ENCODE measurements at places on chromosomes 12 and 14. TPM values are rescaled to one million over a fixed set of nuclear protein-coding genes. Genes with fewer than 3 reads are reported as not detected.

GRCh38 chr12:106039242-106039641 is 99.5 kb downstream of the NUAK1 start:
- peaks cover 10% of the 10 kb centered on the region for H3K36me3 ChIP-seq
- no peak overlapping the region for H3K4me3 ChIP-seq
- H3K27ac ChIP-seq: no peak overlapping the region
- no peaks in the 10 kb centered on the region for H3K4me1 ChIP-seq
- peaks cover 2% of the 10 kb centered on the region for H3K27me3 ChIP-seq
- no peak for DNase-seq

GRCh38 chr12:509500-509899 is 49.8 kb downstream of the B4GALNT3 start:
- peaks cover 5% of the 10 kb centered on the region for H3K27me3 ChIP-seq
- no peak for DNase-seq
- no peaks in the 10 kb centered on the region for H3K36me3 ChIP-seq
- H3K4me1 ChIP-seq: no peaks in the 10 kb centered on the region

- H3K4me3 ChIP-seq: no peak overlapping the region
- H3K27ac ChIP-seq: no peak overlapping the region
- H3K36me3 ChIP-seq: no peaks in the 10 kb centered on the region
- no peak for DNase-seq
- no peaks in the 10 kb centered on the region for H3K4me1 ChIP-seq
- peaks cover 1% of the 10 kb centered on the region for H3K27me3 ChIP-seq
These were observed 30.2 kb upstream of the SRGAP1 start for GRCh38 chr12:63814146-63814772.

GRCh38 chr14:54490445-54491175 is 1.8 kb upstream of the GMFB start:
- no peak overlapping the region for H3K4me3 ChIP-seq
- DNase-seq: no peak
- H3K27me3 ChIP-seq: peaks cover 5% of the 10 kb centered on the region
- no peaks in the 10 kb centered on the region for H3K36me3 ChIP-seq
- H3K27ac ChIP-seq: no peak overlapping the region

DNA sequence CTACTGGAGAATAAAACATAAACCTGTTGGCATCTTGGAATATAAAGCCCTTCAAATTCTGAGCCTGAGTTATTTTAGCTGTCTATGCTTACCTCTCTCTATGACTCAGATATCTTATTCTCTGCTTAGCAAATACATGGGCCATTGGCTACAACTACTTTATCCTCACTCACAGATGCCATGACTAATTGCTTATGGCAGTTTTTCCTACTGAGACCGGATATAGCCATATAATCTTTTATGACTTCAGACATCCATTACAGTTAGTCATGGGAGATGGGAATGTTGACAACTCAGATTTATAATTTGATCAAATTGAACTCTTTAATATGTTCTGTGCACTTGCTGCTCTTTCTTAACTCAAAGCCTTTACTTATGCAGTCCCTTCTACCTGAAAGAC is 502.4 kb upstream of the ATP2B1 start:
- H3K4me1 ChIP-seq: no peaks in the 10 kb centered on the region
- no peak overlapping the region for H3K27ac ChIP-seq
- H3K4me3 ChIP-seq: no peak overlapping the region
- peaks cover 12% of the 10 kb centered on the region for H3K36me3 ChIP-seq
- DNase-seq: no peak

DNA sequence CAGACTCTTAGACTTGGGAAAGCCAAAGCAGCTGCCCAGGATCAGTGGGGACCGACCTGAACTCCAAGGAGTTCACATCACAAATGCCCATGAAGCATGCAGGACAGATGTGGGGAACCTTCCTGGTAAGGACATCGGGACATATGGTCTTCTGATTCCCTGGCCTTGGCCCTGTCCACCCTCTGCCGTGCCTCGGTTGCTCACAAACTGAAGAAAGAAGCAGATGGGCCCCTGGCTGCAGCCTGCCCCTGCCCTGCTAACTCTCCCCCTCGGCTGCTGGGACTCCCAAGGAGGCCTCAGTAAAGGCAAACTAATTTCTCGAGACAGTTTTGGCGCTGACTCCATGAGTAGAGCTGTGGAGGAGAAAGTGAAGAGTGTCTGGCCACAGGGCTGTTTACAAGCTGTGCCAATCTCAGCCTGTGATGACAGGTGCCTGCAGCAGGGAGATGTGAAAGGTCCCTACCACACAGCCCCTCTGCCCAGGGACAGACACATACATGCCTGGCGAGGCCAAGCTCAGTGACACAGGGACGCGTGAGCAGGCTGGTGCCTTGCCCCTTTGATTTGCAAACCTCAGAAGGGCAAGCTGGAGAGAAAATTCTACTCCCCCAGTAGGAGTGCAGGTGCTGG is 48.6 kb downstream of the ISCA2 start:
- no peak for DNase-seq
- no peak overlapping the region for H3K4me3 ChIP-seq
- H3K27ac ChIP-seq: no peak overlapping the region
- H3K4me1 ChIP-seq: peaks cover 3% of the 10 kb centered on the region

DNA sequence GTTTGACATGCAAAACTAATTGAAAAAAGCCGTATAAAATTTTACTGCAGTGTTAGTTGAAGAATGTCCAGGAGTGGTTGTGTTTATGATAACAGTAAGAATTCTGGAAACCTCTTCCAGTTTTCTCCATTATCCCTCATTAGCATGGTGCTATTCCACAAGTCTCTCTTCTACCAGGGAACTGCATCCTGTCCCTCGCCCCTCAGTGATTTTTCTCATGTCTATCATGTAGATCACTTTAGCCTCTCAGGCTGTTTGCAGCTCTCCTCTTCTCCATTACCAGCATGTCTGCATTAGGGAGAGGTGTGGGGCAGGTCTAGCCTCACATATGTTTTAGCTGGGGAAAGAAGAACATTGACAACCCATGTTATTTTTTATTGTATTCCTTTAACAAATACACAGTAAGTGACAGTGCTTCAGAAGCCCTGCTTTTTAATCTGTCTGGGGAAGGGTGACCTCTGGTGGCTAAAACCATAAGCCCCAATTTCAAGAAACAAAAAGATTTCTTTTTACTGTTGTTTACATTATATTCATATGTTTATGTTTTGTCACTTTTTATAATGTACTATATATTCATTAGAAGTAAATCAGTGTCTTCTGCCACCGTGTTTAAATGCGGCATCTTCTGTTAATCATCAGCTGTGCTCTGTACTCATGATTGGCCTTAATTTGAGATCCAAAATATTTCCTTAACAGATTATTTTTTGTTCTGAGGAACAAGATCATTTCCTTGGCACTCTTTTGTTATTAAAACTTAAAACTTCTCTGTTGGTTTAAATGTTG is 70.7 kb downstream of the RASSF8 start:
- no peak for DNase-seq
- H3K4me1 ChIP-seq: peaks cover 20% of the 10 kb centered on the region
- no peaks in the 10 kb centered on the region for H3K36me3 ChIP-seq
- H3K27me3 ChIP-seq: peaks cover 2% of the 10 kb centered on the region
- peak overlapping the region; percentile 50 for H3K27ac ChIP-seq

GRCh38 chr12:116366456-116366776 is 88.9 kb upstream of the MED13L start:
- H3K36me3 ChIP-seq: no peaks in the 10 kb centered on the region
- H3K27ac ChIP-seq: no peak overlapping the region
- no peak for DNase-seq
- peaks cover 11% of the 10 kb centered on the region for H3K4me1 ChIP-seq
- H3K27me3 ChIP-seq: peaks cover 5% of the 10 kb centered on the region

DNA sequence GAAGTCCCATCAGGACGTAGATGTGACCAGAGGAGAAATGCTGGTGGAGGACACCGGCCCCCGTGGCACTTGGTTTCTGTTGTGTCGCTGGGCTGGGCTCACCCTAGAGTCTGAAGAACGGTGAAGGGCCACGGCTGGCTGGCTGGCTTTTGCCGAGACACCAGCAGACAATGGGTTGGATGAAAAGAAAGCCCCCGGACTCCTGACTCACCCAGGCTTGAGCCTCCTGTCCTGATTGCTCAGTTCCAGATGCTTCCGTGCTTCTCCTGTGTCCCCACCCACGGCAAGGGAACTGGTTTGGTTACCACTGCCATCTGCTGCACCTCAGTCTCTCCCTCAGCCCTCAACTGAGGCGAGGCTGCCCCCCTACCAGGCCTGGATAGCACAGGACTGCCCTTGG is 10.4 kb upstream of the ENDOU start:
- H3K4me1 ChIP-seq: peaks cover 20% of the 10 kb centered on the region
- no peaks in the 10 kb centered on the region for H3K36me3 ChIP-seq
- no peak for DNase-seq
- H3K4me3 ChIP-seq: no peak overlapping the region

DNA sequence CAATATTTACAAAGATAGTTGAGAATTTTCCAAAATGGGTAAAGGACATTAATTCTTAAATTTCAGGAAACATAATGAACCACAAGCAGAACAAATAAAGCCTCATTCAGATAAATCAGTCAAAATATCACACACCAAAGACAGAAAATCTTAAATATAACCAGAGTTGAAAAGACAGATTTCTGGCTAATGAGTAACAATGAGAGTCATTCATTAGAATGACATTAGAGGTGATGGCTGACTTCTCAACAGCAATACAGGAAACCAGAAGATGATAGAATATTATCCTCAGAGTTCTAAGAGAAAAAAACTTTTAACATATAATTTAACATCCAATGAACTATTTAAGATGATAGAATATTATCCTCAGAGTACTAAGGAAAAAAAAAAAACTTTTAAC is 124.2 kb downstream of the DENND5B start:
- peaks cover 2% of the 10 kb centered on the region for H3K27me3 ChIP-seq
- H3K36me3 ChIP-seq: peaks cover 4% of the 10 kb centered on the region
- no peak for DNase-seq
- H3K27ac ChIP-seq: no peak overlapping the region
- H3K4me1 ChIP-seq: peaks cover 2% of the 10 kb centered on the region
- no peak overlapping the region for H3K4me3 ChIP-seq

DNA sequence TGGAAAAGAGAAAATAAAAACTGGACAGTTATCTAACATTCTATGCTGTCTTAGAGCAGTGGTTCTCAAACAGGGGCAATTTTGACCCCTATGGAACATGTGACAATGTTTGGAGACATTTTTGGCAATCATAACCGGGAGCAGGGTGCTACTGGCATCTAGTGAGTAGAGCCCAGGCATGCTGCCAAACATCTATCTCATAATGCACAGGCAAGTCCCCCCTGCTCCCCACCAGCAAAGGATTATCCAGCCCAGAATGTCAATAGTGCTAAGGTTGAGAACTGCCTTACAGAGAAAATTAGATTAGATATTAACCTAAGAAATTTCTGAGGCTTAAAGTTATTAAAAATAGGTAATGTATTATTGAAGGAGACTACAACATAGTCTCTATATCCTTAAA is 22.9 kb upstream of the CATSPERB start:
- H3K27ac ChIP-seq: no peak overlapping the region
- no peaks in the 10 kb centered on the region for H3K4me1 ChIP-seq
- no peak overlapping the region for H3K4me3 ChIP-seq
- H3K27me3 ChIP-seq: peaks cover 1% of the 10 kb centered on the region

DNA sequence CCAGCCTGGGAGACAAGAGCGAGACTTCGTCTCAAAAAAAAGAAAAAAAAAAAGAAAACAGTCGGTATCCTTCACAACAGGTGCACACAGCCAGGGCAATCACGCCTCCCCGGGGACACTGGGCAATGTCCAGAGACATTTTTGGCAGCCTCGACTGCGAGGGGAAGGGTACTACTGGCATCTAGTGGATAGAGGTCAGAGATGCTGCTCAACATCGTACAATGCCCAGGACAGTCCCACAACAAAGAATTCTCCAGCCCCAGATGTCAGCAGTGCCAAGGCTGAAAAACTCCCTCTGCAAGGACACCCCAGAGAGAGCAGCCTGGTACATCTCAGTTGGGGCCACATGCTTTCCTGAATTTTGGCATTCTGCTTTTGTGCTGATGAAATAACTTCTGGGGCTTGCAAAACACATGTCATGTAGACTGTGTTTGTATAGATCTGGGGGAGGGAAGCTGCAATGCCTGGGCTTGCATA is 21.5 kb downstream of the ALDH2 start:
- H3K4me3 ChIP-seq: no peak overlapping the region
- peaks cover 5% of the 10 kb centered on the region for H3K27me3 ChIP-seq
- peak; percentile 32 for DNase-seq
- peaks cover 3% of the 10 kb centered on the region for H3K36me3 ChIP-seq
- no peaks in the 10 kb centered on the region for H3K4me1 ChIP-seq

DNA sequence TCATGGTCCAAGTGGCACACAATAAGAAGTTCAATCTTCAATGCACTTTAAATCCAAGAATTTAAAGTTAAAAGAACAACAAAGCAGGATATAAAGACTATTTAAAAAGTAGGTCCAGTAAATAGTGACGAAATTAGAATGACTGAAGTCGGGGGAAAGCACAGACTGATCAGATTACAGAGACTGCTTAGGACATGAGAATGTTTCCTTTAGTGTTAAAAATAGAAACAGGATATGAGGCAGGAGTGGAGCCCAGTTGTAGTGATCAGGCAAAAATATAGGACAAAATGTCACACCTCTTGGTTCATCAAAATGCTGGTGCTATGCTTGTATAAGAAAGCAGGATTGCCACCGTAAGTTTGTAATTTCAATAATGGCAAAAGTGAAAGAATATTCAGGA is 52.2 kb upstream of the CD163 start:
- peaks cover 4% of the 10 kb centered on the region for H3K4me1 ChIP-seq
- H3K36me3 ChIP-seq: no peaks in the 10 kb centered on the region

- no peaks in the 10 kb centered on the region for H3K27me3 ChIP-seq
- H3K27ac ChIP-seq: no peak overlapping the region
- DNase-seq: no peak
- H3K4me1 ChIP-seq: no peaks in the 10 kb centered on the region
- H3K36me3 ChIP-seq: peaks cover 19% of the 10 kb centered on the region
- H3K4me3 ChIP-seq: no peak overlapping the region
These were observed 495.4 kb upstream of the SEL1L start for GRCh38 chr14:82029038-82029437.

- H3K36me3 ChIP-seq: no peaks in the 10 kb centered on the region
- H3K4me3 ChIP-seq: no peak overlapping the region
- H3K4me1 ChIP-seq: peaks cover 27% of the 10 kb centered on the region
- no peak overlapping the region for H3K27ac ChIP-seq
These were observed 210.7 kb downstream of the PPM1H start for GRCh38 chr12:62724285-62724684.

DNA sequence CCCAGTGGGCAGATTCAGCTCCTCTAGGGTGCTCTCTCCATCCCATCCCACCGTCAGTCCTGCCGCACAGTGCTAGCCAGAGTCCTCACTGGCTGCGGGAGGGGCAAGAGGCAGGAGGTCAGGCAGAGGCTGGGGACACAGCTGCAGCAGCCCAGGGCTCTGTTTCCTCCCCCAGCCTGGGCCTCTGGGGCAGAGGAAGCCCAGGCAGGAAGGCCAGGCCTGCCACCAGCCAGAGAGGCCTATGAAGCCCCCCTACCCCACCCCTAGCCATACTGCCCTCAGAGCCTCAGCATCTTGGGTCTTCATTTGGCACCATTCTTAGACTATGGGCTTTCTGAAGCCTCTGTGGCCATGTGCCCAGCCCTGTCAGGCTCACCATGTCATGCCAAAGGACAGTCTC is 3.4 kb downstream of the ACVRL1 start:
- no peak for DNase-seq
- peaks cover 5% of the 10 kb centered on the region for H3K27me3 ChIP-seq
- H3K27ac ChIP-seq: no peak overlapping the region
- no peaks in the 10 kb centered on the region for H3K36me3 ChIP-seq
- H3K4me1 ChIP-seq: peaks cover 9% of the 10 kb centered on the region
- no peak overlapping the region for H3K4me3 ChIP-seq

Gene PZP
- not detected for total RNA-seq

Gene RPGRIP1
- not detected for total RNA-seq

Gene KRT6C
- not detected for total RNA-seq

Gene PTGER2
- total RNA-seq: not detected

Gene CYP46A1
- 2.1 TPM for total RNA-seq

Gene FAM177A1
- total RNA-seq: 72.7 TPM

Gene LGALS3
- total RNA-seq: not detected

Gene ADCY4
- not detected for total RNA-seq

Gene NGB
- 0.22 TPM for total RNA-seq

Gene ABHD4
- total RNA-seq: 8.1 TPM

Gene CCNK
- total RNA-seq: 47.2 TPM
